ENCODE measurements at places on chromosomes 12 and 14.

DNA sequence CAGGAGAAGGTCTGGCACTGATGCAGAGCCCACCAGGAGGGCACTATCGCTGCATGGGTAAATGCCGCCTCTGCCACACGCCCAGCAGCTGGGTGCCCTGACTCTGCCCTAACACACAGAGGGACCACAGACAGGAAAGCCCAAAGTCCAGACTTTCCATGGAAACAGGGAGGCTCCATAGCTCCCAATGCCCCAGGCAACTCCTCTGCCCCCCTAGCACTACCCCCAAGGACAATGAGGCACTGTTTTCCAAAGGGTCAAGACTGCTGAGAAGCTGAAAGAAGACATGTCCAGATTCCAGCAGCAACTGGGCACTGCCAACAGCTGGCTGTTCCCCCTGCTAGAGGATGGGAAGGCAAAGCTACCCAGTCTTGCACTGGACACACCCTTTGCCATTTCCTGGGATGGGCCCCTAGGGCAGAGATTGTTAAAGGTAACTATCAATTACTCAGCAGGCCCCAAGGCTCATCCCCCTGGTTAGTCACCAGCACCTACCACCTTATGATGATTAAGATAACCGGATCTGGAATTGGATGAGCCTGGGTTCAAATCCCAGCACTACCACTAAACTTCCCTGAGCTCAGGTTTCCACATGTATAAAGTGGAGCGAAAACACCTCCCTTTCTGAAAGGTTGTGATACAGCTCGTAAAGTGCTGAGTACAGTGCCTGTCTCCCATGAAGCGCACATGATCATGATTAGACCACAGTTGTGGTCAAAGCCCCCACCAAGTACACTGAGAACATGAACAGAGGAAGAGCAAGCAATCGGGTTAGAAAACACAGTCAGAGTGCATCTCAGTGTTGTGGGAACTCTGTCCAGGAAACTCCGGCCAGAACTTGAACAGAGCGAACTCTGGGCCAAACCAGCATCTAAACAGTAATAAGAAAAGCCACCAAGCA lies 3.3 kb downstream of the PXN start:
- no peak for DNase-seq

GRCh38 chr14:52852810-52853521 lies 61.6 kb upstream of the GNPNAT1 start:
- no peak for DNase-seq

GRCh38 chr14:99519931-99520421 lies 38.8 kb downstream of the CCNK start:
- DNase-seq: no peak

GRCh38 chr12:115268451-115268850 lies 584.5 kb upstream of the TBX3 start:
- no peak for DNase-seq

DNA sequence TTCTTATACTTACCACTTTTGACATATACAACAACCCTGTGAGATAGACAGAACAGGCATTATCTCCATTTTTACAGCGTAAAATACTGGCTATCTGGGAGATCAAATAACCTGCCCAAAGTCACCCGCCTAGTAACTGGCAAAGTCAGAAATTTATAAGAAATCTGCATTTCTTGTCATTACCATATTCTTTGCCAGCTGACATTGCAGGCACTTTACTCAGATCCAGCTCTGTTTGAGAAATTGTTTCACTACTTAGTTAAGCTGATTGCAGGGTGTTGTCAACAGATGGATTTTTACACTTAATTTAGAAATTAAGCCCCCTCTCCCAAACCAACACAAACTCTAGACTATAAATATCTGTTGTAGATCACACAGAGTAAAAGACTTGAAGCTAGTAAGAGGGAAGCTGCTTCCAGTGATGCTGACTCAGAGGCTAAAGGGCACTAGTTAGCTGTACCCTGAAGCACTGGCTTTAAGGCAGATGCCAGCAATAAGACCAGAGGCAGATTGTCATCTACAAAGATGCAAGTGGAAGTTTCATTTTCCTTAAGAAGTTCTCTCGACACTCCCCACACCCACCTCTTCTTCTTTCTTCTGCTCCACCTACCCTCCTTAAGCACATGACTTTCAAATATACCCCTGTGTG lies 153.1 kb downstream of the ANO6 start:
- no peak for DNase-seq

GRCh38 chr12:121475279-121475678 lies 75.4 kb downstream of the RNF34 start:
- no peak for DNase-seq

DNA sequence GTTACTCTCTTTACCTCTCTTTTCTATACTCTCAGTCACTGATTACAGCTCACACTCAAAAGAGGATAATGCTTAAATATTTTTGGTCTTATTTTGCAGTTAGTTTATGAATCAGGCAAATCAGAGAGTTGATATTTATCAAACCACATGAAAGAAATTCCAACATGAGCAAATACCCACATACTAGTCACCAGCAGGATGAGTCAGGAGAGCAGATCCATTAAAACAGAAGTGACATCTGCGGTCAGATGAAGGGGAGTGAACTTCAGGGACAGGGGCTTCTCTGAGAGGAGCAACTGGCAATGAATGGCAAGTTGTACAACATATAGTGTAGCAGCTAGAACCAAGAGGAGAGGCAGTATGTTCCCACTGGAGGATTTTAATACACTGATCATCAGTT lies 258.7 kb downstream of the SYT10 start:
- no peak for DNase-seq

DNA sequence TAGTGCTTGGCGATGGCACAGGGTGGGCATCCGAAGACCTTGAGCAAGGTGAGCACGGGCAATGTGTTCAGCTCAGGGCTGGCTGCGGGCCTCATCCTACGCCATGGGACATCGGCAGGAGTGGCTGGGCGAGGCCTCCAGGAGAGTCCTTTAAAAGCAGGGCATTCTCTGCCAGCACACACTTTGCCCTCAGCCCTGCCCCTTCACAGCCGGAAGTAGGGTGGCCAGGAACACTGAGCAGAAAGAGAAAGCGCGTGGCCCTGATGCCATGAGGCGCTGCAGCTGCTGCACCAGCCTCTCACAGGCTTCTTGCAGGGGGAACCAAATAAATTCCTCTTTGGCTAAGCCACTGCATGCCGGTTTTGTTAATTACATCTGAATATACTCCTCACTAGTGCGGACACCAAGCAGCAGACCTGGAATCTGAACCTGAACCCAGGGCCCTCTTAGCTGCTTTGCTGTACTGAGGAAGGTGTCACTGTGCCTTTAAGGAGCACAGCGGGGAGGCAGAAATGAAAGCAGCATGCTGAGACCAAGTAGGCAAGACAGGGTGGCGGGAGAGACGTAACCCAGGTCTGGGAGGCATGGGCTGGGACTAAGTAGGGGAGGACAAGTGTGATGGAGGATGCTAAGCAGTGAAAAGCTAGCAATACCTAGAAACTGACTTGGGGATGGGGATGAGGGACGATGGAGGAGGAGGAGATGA lies 155.2 kb downstream of the TTC7B start:
- DNase-seq: no peak

GRCh38 chr12:49264466-49264872 lies 413 bp upstream of the TUBA1C start:
- DNase-seq: peak; percentile 78

- no peak for DNase-seq
Observed at GRCh38 chr14:75968456-75968855, 13.3 kb downstream of the TGFB3 start.

GRCh38 chr12:42495244-42495643 lies 94.3 kb downstream of the PRICKLE1 start:
- DNase-seq: no peak

DNA sequence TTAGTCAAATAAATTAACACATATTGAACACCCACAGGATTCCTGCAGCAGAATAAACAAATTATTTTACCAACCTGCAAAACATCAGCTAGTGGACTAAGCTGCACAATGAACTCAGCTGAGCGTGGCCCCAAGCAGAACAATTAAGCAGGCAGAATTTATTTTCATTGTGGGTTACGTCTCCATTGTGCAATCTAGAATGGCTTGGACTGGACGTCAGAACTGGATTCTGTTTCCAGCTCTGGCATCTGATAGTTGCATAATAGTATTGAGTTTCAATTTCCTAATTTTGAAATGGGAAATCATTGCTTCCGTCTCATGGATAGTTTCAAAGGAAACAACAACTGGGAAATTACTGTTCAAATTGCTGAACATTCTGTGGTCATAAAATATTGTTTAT lies 35.5 kb upstream of the RERG start:
- no peak for DNase-seq

GRCh38 chr12:91098941-91099340 lies 12.4 kb downstream of the LUM start:
- no peak for DNase-seq

DNA sequence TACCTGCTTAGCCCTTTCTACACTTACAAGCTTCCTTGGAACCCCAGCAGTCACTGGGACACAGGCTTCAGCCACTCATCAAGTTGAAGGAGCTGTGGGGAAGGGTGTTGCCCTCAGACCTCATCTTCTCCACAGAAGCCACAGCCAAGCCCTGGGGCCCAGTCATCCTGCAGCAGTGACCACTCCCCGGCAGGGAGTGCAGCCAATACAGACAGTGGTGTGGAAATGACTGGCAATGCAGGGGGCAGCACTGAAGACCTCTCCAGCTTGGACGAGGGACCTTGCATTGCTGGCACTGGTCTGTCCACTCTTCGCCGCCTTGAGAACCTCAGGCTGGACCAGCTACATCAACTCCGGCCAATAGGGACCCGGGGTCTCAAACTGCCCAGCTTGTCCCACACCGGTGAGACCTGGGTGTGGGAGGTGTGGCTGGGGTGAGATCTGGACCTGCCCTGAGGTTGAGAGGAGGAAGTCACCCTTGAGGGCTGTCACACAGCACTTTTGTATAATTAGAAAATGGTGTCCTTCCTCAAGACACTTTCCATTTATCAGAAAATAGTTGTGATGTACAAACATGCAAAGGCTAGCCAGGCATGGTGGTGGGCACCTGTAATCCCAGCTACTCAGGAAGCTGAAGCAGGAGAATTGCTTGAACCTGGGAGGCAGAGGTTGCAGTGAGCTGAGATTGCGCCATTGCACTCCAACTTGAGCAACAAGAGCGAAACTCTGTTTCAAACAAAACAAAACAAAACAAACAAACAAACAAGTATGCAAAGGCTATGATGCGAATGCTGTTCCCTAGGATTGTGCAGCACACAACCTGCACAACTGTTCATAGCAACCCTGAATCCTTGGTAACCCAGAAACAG lies 9.9 kb downstream of the GLI1 start:
- no peak for DNase-seq

- DNase-seq: no peak
Observed at GRCh38 chr14:51834240-51834639, 26.2 kb upstream of the GNG2 start.

GRCh38 chr12:126768517-126768916 lies 1498.5 kb upstream of the TMEM132C start:
- DNase-seq: no peak

DNA sequence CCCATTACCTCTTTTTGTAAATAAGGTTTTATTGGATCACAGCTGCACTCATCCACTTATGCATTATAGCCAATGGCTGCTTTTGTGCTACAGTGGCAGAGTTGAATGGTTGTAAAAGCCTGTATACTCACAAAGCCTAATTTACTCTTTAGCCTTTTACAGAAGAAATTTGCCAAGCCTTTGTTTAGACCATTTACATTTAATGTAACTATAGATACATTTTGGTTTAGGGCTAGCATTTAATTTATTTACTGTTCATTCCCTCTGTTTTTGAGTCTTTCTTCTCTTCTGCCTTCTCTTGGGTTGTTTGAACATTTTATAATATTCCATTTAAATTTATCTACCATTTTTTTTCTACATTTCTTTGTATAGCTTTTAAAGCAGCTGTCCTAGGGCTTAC lies 217.1 kb upstream of the AMIGO2 start:
- no peak for DNase-seq

- no peak for DNase-seq
Observed at GRCh38 chr12:25926536-25926935, 31.9 kb upstream of the RASSF8 start.

DNA sequence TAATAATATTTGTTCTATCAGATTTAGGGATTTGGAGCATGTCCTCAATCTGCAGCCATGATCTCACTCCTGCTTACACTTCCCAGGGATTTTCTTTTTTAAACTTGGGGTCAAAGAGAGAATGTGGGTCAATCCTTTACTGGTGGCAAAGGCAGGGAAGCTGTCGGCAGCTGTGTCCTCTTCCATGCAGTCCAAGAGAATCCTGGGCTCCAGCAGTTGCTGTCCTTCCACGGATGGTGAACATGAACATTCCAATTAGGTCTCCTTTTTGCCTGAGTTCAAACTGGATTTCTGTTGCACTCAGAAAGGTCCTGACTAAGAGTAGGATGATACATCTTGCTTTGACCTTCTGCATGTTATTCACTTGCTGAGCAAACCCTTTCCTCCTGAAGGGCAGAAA lies 73.9 kb downstream of the ARL6IP4 start:
- no peak for DNase-seq

DNA sequence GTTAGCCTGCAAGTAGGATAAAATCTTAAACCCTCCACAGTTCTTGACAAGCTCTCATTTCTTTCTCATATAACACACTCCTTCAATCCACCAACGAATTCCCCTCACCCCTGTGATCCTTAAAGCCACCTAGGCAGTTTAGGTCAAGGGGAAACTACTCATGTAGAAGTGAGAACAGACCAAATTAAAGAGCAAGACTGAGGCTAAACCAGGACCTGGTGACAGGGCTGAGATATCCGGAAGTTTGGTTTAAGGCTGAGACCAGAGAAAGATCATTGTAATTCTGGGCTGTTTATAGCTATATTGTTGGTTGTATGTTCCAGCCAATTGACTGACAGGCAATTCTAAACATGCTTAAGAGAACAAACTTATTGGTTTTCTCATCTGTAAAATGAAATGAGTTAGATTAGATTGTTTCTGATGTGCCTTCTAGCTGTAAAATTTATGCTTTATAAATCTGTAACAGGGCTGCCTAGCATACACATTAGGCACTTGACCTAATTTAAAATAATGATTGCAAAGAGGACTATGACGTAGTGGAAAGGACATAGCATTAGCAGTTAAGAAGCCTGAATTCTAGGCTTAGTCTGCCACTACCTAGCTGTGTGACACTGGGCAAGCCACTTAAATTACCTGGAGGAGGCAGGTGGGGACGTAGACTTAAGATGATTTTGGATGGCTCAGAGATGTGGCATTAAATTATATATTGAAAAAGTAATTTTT lies 53.9 kb upstream of the PTGR2 start:
- DNase-seq: no peak

DNA sequence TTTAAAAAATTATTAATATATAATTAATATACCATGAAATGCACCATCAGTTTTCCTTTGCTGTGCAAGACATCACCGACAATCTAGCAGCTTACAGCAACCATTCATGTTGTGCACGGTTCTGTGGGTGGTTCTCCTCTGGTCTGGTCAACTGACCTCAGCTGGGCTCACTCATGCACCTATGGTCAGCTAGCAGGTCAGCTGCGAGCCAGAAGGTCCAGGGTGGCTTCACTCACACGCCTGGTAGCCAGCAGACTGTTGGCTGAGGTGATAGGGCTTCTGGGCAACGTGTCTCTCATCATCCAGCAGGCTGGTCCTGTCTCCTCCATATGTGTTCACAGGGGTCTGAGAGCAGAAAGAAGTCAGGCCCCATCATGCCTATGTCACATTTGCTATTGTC lies 210.4 kb downstream of the KIF26A start:
- DNase-seq: no peak

GRCh38 chr14:56806760-56807159 lies 3.5 kb downstream of the OTX2 start:
- no peak for DNase-seq

- no peak for DNase-seq
Observed at GRCh38 chr14:104317975-104318557, 179.7 kb downstream of the KIF26A start.
